ENCODE measurements at places on chromosomes 7 and 10. TPM values are rescaled to one million over a fixed set of nuclear protein-coding genes. Genes with fewer than 3 reads are reported as not detected.

TAS2R41 gene
- total RNA-seq = not detected

GIMAP1 gene
- not detected for total RNA-seq

TFR2 gene
- total RNA-seq = 2.9 TPM

SPDYE1 gene
- not detected for total RNA-seq

SH2B2 gene
- total RNA-seq = 3.7 TPM

TMEM213 gene
- not detected for total RNA-seq

CISD1 gene
- total RNA-seq = 55.9 TPM

NEBL gene
- 3.9 TPM for total RNA-seq

SUN3 gene
- total RNA-seq = not detected

ITGB8 gene
- total RNA-seq = 1.0 TPM

HOXA13 gene
- 1.9 TPM for total RNA-seq

GSAP gene
- 2.8 TPM for total RNA-seq

NME8 gene
- not detected for total RNA-seq

CFAP70 gene
- 0.28 TPM for total RNA-seq

CYP26A1 gene
- total RNA-seq = 3.4 TPM

CALY gene
- not detected for total RNA-seq

CAMK2B gene
- 0.15 TPM for total RNA-seq

CPA1 gene
- total RNA-seq = not detected

PKD2L1 gene
- not detected for total RNA-seq

CD36 gene
- total RNA-seq = not detected

DNAH11 gene
- 0.05 TPM for total RNA-seq

MSMB gene
- total RNA-seq = not detected

LEP gene
- total RNA-seq = not detected

RARRES2 gene
- total RNA-seq = not detected

OPN4 gene
- not detected for total RNA-seq

MACC1 gene
- total RNA-seq = not detected

ASB10 gene
- total RNA-seq = not detected

ANXA8L1 gene
- 85.5 TPM for total RNA-seq

EIF3A gene
- 180 TPM for total RNA-seq

ADK gene
- 36.4 TPM for total RNA-seq

OPALIN gene
- total RNA-seq = not detected

GPR15LG gene
- not detected for total RNA-seq
